Foreskin keratinocyte (primary cell): ENCODE measurements at places on chromosomes 3 and 15. TPM values are rescaled to one million over a fixed set of nuclear protein-coding genes. Genes with fewer than 3 reads are reported as not detected.

Gene SNAP23
- 65.6 and 78.7 TPM in 2 replicates for total RNA-seq

Gene GBE1
- total RNA-seq = 22.7 and 23.2 TPM in 2 replicates

Gene GRAMD1C
- 2.3 and 2.4 TPM in 2 replicates for total RNA-seq

Gene PPP1R14D
- not detected in 2 replicates for total RNA-seq

Gene SLC22A13
- total RNA-seq = 0.17 and 0.21 TPM in 2 replicates

Gene SLC15A2
- total RNA-seq = 1.0 and 1.5 TPM in 2 replicates

Gene CAV3
- not detected in 2 replicates for total RNA-seq

Gene TATDN2
- 25.7 and 27.4 TPM in 2 replicates for total RNA-seq

Gene BUB1B
- 34.8 and 45.9 TPM in 2 replicates for total RNA-seq

Gene IL5RA
- total RNA-seq = not detected in 2 replicates

Gene MED12L
- total RNA-seq = 0.34 and 0.35 TPM in 2 replicates

Gene PML
- total RNA-seq = 81.5 and 92.6 TPM in 2 replicates

Gene RBPMS2
- total RNA-seq = not detected in 2 replicates

Gene COLQ
- total RNA-seq = 0.07 and 0.41 TPM in 2 replicates

Gene ZNF710
- 30.3 and 36.8 TPM in 2 replicates for total RNA-seq

Gene PLCH1
- 0.10 and 0.14 TPM in 2 replicates for total RNA-seq

Gene ZIC1
- not detected in 2 replicates for total RNA-seq

Gene NR2E3
- total RNA-seq = 0.28 and 0.65 TPM in 2 replicates

Gene ADAMTSL3
- not detected in 2 replicates for total RNA-seq

Gene NISCH
- 40.3 and 52.9 TPM in 2 replicates for total RNA-seq

Gene SAMD7
- not detected in 2 replicates for total RNA-seq

Gene KLF15
- 0.11 TPM in 1 of 2 replicates, not detected in the other for total RNA-seq

Gene SCG5
- total RNA-seq = 12.3 and 46.3 TPM in 2 replicates

Gene CILP
- not detected in 2 replicates for total RNA-seq

Gene NPAP1
- not detected in 2 replicates for total RNA-seq

Gene CNBP
- total RNA-seq = 330 and 340 TPM in 2 replicates

Gene BFSP2
- total RNA-seq = not detected in 2 replicates

Gene MKRN2OS
- total RNA-seq = 3.1 and 3.9 TPM in 2 replicates

Gene NOP10
- total RNA-seq = 336 and 352 TPM in 2 replicates

Gene LRRC31
- total RNA-seq = not detected in 2 replicates

Gene SNRK
- total RNA-seq = 29.4 and 36.0 TPM in 2 replicates

Gene SCN5A
- 0.21 and 0.37 TPM in 2 replicates for total RNA-seq

Gene COL8A1
- 33.9 and 211 TPM in 2 replicates for total RNA-seq

Gene ZNF80
- total RNA-seq = not detected in 2 replicates

Gene PLA2G4D
- total RNA-seq = 0.07 and 0.14 TPM in 2 replicates

Gene OXTR
- total RNA-seq = 0.63 and 0.95 TPM in 2 replicates

Gene NEK4
- 24.4 and 25.9 TPM in 2 replicates for total RNA-seq

Gene TYRO3
- 16.0 and 16.3 TPM in 2 replicates for total RNA-seq

Gene RAD51
- total RNA-seq = 19.8 and 22.4 TPM in 2 replicates

Gene ANKDD1A
- 2.9 and 5.1 TPM in 2 replicates for total RNA-seq

Gene FANCD2OS
- not detected in 2 replicates for total RNA-seq

Gene FSIP1
- total RNA-seq = 0.58 and 0.63 TPM in 2 replicates

Gene CCDC33
- total RNA-seq = not detected in 2 replicates

Gene PDCD10
- total RNA-seq = 82.7 and 83.5 TPM in 2 replicates

Gene ALDH1L1
- 0.68 and 1.7 TPM in 2 replicates for total RNA-seq

Gene GHRL
- total RNA-seq = not detected in 2 replicates

Gene ROPN1
- not detected in 2 replicates for total RNA-seq

Gene MESP2
- 0.88 and 1.3 TPM in 2 replicates for total RNA-seq

Gene COL7A1
- 306 and 607 TPM in 2 replicates for total RNA-seq

Gene YEATS2
- 33.9 and 34.5 TPM in 2 replicates for total RNA-seq

Gene HYAL3
- total RNA-seq = 8.3 and 8.4 TPM in 2 replicates
